DND-41 (cell line): ENCODE measurements at places on chromosomes 6 and 20.

- no peaks in the 10 kb centered on the region for H3K4me1 ChIP-seq
- H3K27ac ChIP-seq, result no peak overlapping the region
- no peak for DNase-seq
- no peaks in the 10 kb centered on the region for H3K27me3 ChIP-seq
These were observed 148.0 kb downstream of the MANEA start for GRCh38 chr6:95725344-95725743.

DNA sequence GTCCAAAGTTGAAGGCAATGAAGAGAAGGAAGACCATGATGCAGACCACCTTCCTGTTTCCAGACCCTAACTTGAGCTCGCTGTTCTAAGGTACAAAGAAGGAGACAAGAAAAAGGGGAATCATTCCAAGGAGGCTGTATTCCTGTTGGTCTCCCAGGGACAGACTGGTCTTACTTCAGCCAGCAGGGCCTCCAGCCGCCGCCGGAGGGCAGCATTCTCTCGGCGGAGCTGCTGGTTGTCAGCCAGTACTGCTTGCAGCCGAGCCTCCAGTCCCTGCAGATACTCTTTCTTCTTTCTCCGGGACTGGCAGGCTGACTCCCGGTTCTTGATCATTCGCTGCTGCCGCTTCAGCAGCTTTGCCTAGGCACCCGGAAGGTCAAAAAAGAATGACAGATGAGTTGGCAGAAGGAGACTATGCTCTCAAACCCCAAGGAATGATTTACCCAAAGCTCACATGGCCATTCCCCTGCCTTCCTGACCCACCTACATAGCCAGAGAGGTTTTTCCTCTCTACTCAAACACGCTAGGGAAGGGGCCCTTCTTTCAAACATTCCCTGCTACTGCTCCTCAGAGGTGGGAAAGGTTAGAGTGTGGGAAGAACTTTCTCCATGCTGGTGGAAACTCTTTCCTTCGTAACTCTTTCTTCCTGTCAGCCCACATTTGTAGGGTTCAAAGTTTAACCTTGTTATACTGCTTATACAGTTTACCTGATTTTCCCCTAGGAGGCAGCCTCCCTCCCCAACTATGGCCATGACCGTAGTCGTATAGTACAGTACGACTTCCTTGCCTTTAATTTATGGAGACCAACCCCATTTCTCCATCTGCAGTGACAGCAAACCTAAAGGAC, 9.0 kb downstream of the ATF6B start:
- peak; percentile 60 for DNase-seq
- no peak overlapping the region for H3K4me3 ChIP-seq
- peaks cover 72% of the 10 kb centered on the region for H3K36me3 ChIP-seq

DNA sequence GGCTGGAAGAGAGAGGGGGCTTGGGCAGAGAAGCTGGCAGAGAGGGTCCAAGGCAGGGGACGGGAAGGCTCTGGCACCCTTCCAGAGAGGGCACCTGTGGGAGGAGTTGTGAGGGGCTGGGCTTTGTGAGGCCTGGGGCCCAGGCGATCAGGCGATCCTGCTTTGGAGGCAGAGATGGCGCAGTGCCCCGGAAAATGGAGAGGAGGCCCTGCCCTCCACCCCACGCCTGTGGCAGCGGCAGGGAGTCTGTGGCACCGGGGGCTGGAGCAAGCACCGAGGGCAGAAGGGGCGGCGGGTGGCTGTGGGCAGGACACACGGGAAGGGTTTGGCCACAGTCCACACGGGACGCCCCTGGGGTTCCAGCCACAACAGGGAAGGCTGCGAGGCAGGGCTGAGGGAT, 36.5 kb upstream of the FNDC1 start:
- H3K27me3 ChIP-seq, result no peaks in the 10 kb centered on the region
- no peak for DNase-seq
- no peaks in the 10 kb centered on the region for H3K36me3 ChIP-seq

DNA sequence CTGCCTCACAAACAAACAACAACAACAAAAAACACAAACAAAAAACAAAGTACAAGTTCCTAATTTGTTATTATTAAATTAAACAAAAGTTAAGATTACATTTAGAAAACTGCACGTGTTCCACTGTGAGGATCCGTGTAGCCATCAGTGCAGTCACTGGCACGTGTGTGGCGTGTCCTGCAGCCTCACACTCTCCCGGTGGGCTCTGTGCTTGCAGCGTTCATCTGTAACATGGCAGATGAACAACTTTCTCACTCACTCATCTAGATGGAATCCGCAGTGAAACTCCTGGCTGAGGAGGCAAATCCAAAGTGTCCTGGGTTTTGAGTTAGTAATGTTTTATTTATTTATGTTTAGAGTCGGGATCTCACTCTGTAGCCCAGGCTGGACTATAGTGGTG, 12.9 kb upstream of the ADRM1 start:
- H3K4me1 ChIP-seq, result no peaks in the 10 kb centered on the region
- peaks cover 63% of the 10 kb centered on the region for H3K36me3 ChIP-seq
- no peak overlapping the region for H3K27ac ChIP-seq
- H3K27me3 ChIP-seq, result no peaks in the 10 kb centered on the region

DNA sequence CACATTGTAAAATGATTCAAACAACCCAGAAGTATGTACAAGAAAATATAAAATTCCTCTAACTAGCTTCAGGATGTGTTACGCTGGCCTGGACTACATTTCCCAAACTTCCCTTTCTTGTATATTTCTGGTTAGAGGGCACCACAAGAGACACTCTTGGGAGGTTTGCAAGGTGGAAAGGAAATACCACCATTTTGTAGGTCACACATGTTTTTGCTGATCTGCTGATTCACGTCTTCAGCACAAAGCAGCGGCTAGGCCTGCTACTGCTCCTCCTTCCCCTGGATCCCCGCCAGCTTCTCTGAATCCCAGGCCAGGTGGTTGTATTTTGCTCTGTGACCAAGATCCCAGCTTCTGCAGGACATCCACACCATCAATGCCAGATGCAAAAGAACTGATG, 104.2 kb downstream of the AGPAT4 start:
- no peaks in the 10 kb centered on the region for H3K27me3 ChIP-seq
- no peak overlapping the region for H3K4me3 ChIP-seq
- no peaks in the 10 kb centered on the region for H3K36me3 ChIP-seq
- H3K27ac ChIP-seq, result no peak overlapping the region

- DNase-seq, result no peak
- H3K4me3 ChIP-seq, result no peak overlapping the region
- H3K27me3 ChIP-seq, result peaks cover 3% of the 10 kb centered on the region
- no peaks in the 10 kb centered on the region for H3K36me3 ChIP-seq
- H3K4me1 ChIP-seq, result no peaks in the 10 kb centered on the region
- H3K27ac ChIP-seq, result no peak overlapping the region
These were observed 60.3 kb downstream of the TSHZ2 start for GRCh38 chr20:53032478-53032932.

GRCh38 chr6:52089758-52090348, 2.4 kb upstream of the PKHD1 start:
- H3K27ac ChIP-seq, result 0 out of 2 replicates have a peak overlapping the region, but pooled peaks have one; percentile 4
- no peaks in the 10 kb centered on the region for H3K27me3 ChIP-seq
- no peaks in the 10 kb centered on the region for H3K36me3 ChIP-seq
- no peak overlapping the region for H3K4me3 ChIP-seq
- peaks cover 10% of the 10 kb centered on the region; the same call in 1 of the 2 replicates for H3K4me1 ChIP-seq

DNA sequence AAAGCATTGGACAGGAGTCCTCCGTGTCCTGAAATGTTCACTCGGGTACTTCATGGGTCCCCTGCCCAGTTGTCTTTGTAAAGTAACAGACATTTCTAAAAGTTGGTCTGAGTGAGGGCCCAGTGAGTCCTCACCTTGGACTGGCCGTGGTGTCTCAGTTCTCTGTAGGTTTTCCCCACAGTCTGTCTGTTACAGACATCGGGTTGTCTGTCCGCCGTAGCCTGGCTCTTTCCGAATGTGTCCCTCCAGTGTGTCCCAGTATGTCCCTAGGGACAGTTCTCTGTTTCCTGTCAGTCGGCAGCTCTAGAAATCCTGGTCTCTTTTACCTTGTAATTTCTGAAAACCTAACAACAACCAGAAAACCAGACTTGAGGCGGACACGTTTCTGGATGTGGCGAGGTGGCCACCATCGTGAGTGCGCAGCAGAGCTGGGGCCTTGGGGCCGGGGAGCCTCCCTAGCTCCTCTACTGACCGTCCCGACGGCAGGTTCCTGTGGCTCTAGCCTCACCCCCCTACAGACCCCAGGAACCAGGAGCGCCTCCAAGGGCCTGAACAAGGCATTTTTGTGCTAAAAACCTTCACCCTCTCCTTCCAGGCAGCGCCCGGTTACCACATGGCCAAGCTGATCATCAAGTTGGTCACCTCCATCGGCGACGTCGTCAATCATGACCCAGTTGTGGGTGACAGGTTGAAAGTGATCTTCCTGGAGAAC, 42.2 kb downstream of the PYGB start:
- no peaks in the 10 kb centered on the region for H3K4me1 ChIP-seq
- H3K27me3 ChIP-seq, result no peaks in the 10 kb centered on the region
- H3K36me3 ChIP-seq, result peaks cover 86% of the 10 kb centered on the region
- no peak for DNase-seq
- H3K27ac ChIP-seq, result no peak overlapping the region

GRCh38 chr6:123030282-123030681, 34.2 kb downstream of the CLVS2 start:
- H3K27me3 ChIP-seq, result no peaks in the 10 kb centered on the region
- no peak overlapping the region for H3K27ac ChIP-seq
- no peak overlapping the region for H3K4me3 ChIP-seq
- 0 out of 2 replicates have a peak, but pooled peaks cover 3% of the 10 kb centered on the region for H3K4me1 ChIP-seq
